ENCODE measurements at places on chromosomes 7 and 10.

GRCh38 chr10:1594372-1595241, 142.7 kb downstream of the ADARB2 start:
- no peak for DNase-seq

GRCh38 chr7:123975084-123975483, 50.0 kb downstream of the SPAM1 start:
- DNase-seq, result no peak

GRCh38 chr10:75736151-75736640, 304.8 kb downstream of the LRMDA start:
- no peak for DNase-seq

- no peak for DNase-seq
These were observed 263.7 kb downstream of the IPMK start for GRCh38 chr10:58003945-58004344.

- DNase-seq, result no peak
These were observed 16.5 kb upstream of the ANK3 start for GRCh38 chr10:60406182-60406581.

DNA sequence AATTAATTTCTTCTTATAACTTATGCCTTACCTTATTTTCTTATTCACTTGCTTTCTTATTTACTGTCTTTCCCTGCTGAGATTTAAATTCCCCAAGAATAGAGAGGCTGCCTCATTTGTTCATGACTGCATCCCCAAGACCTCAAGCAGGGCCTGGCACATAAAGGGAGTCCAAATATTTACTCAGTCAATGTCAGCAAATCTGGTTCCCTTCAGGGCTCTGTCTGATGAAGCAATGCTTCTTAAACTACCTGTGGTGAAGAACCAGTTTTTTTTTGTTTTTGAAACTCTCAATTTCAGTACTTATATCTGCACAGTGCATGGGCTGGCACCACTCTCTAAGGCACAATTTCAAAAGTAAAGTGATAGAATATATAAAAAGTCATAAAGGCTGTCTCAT, 4.7 kb downstream of the ZNF239 start:
- no peak for DNase-seq

DNA sequence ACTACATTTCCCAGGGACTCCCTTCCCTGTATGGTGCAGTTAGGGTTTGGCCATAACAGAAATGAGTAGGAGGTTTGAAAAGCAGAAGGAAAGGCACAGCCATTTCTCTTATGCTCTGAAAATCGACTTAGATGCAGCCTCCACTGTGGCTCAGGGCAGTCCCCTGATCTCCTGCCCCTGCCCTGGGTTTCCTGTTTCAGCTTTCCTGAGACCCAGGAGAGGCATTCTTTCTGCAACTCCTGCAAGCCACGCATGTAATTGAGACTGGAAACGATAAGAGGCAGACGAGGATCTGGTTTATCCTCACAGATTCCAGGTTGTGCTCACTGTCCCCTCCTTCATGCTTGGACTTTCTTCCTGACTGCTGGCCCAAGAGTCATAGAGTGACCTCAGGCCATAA, 461.2 kb upstream of the VSTM2A start:
- DNase-seq, result no peak

DNA sequence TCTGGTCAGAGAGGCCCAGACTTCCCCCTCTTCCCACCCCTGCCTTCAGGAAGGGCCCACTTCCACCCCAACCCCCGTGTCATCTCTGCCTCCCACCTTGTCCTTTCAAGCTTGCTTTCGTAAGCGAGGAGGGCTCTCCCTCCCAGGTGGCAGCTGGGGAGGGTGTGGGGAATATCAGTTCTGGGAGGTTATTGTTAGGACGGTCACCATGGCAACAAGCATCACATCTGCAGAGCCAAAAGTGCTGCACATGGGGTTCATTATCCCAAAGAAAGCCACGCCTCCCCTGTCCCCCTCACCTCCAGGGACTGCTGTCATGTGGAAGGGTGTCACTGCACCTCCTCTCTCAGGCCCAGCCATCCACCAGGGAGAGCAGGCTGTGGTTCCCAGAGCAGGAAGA, 2.6 kb upstream of the CAMK2B start:
- DNase-seq, result no peak

- no peak for DNase-seq
These were observed 44.7 kb upstream of the GPR26 start for GRCh38 chr10:123621492-123621891.

GRCh38 chr10:14332903-14333302, 2.2 kb upstream of the FRMD4A start:
- no peak for DNase-seq

GRCh38 chr7:158093156-158093796, 494.3 kb downstream of the PTPRN2 start:
- no peak for DNase-seq

DNA sequence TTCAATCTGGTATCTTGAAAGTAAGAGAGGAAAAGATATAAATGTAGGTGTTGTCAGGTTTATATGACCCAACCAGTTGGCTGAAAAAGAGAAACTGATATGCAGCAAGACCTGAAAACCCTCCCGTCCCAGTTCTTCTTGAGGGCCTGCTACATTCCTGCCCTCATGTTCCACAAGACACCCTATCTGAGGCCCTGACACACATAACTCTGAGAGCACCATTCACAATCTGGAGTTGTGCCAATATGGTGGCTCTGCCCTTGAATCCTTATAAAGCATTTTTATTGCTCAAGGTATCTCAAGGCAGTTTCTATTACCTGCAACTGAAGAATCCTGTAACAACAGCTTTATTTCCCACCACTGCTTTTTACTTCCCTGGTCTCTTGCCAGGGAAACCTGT, 17.0 kb downstream of the XPNPEP1 start:
- no peak for DNase-seq

DNA sequence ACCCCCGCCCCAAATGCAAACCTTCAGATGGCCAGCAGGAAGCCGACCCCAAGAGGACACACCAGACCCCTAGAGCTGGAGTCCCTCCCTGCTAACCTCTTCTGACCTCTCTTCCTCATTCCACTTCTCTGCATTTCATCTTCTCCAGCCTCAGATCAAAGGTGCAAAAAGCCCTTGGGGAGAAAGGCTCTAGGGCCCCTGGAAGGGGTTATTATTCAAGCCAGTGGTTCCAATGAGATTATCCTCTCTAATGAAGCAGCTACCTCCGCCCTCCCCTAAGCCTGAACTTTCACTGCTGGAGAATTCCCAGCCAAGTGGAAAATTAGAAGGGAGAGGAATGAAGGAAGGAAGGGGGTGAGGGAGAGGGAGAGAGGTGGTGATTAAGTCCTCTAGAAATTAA, 343.9 kb downstream of the PLXNA4 start:
- no peak for DNase-seq

GRCh38 chr10:44400541-44400940, 15.6 kb upstream of the CXCL12 start:
- DNase-seq, result no peak

GRCh38 chr10:132302421-132303310, 5.1 kb downstream of the STK32C start:
- no peak for DNase-seq

- DNase-seq, result no peak
These were observed 9.9 kb downstream of the PRKAG2 start for GRCh38 chr7:151866761-151867655.

GRCh38 chr7:30994206-30995100, 30.7 kb downstream of the GHRHR start:
- DNase-seq, result no peak

GRCh38 chr10:93319896-93320295, 162.2 kb downstream of the MYOF start:
- no peak for DNase-seq

Measured in LoVo (cell line).